ENCODE measurements at places on chromosomes 4 and X.

DNA sequence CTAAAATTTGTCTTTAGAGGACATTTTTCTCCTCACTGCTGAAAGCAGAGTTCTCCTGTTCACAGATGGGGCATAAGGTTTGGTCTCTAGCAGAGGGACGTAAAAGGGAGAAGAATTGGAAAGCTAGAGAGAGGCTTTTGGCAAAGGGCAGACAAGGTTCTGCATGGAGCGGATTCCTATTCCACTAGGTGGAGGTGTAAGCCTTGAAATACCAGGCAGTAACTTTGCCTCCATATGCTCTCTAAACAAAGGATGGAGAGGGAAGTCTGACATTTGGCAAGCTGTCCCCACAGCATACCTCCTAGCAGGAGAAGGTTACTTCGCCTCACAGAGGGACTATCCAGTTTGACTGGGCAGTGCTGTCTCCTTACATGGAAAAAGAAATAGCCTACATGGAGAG is 174.7 kb downstream of the DACH2 start:
- no peak for DNase-seq

DNA sequence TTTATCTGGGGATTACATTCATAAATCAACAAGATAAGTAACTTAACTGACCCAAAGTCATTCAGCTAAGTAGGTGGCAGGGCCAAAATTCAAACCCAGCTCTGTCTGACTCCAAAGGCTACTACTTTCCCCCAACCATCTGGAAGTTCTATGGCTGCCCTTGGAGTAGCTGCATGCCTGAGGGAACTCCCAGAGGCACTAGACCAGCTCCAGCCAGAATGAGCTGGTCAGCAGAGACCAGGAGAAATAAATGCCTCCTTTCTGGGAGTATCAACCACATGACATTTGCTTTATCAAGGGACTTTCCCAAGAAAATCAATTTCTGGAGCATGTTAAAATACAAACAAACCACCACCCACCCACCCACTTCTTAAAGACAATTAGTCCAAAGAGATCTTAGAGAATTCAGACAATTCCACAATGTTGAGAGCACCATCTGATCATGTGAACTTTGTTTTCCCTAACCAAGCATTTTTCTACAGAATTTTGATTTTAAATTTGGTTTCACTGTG is 180.5 kb downstream of the EFHC2 start:
- no peak for DNase-seq

GRCh38 chr4:187632260-187632995 is 363.1 kb upstream of the ZFP42 start:
- no peak for DNase-seq

DNA sequence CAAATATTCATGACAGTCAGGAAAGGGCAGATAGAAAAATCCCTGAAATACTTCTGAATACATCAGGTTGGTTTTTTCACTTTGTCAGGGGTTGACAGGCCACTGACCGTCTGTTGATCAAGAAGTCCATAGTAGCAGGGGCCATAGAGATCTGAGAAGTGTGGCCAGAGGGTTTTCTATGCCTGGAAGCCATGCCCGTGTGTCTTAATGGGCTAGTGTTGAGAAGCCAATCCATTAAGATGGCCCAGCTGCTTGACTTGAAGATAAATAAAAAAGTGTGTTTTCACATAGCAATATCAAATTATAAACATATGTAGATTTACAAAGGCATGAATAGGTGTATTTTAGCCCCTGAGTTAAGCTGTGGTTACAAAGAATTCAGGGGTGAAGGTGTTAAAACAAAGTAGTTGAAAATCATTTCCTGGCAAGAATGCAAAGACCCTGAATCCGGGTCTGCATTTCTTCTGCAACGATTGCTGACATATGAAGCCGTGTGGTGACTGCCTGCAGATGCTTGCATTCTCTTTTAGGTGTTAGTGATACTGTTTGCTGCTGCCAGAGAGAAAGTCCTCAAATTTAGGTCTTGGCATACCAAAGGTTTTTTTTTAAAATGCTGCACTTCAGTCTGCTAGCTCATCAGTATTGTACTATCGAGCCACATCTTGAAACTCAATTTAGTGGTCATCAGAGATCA is 9.3 kb upstream of the LIMCH1 start:
- DNase-seq = no peak

DNA sequence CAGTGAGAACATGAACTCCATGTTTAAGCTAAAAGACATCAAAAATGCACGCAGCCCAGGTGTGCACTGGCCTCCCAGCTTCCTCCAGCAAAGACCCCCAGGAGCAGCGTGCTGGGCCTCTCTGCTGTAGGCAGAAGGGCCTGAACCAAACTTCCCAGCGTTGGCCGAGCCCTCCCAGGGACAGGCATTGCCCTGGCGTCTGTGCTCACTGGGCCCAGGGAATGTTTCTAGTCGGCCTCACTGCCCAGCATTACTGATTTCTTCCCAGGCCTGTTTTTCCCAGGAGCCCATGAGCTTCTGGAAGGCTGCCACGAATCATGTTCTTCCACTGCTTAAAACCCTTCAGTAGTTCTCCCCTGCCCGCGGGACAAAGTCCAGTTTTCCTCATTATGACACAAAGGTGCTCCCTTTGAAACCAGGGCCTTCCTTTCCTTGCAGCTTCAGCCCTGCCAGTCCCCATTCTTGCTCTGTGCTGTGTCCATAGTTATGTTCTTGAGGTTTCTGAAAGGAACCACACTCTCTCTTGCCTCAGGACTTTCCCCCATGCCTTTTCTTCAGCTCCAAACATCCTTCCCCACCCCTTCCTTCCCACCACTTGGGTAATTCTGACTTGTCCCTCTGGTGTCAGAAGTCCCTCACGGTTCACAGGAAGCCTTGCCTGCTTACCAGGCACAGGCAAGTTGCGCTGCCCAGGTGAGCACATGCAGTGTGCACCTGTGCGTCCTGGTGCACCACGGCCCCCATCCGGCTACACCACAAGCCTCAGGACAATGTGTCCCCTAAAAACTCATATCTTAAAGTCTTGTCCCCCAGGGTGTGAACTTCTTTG is 93.4 kb upstream of the ENPP6 start:
- no peak for DNase-seq

All from endothelial cell (in vitro differentiated cells).